ENCODE measurements at places on chromosomes 7 and 10. TPM values are rescaled to one million over a fixed set of nuclear protein-coding genes. Genes with fewer than 3 reads are reported as not detected.

GRCh38 chr7:91031757-91032156, 232.5 kb upstream of the FZD1 start:
- no peaks in the 10 kb centered on the region for H3K36me3 ChIP-seq
- H3K4me3 ChIP-seq, result no peak overlapping the region
- no peaks in the 10 kb centered on the region for H3K27me3 ChIP-seq
- no peaks in the 10 kb centered on the region for H3K4me1 ChIP-seq
- no peak for DNase-seq

DNA sequence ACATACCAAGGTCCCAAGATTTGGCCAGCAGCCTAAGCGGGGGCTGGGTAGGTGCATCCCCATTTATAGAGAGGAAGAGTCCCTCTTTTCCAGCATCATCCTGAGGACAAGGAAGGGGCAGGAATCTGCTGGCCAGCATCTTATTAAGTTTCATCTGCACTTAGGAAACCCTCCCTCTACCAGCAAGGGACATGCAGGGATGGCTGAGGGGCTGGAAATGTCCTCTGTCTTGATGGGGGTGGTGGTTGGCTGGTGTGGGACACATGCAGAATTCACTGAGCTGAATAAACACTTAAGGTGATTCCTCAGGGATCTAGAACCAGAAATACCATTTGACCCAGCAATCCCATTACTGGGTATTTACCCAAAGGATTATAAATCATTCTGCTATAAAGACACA, 42.1 kb downstream of the NOD1 start:
- no peak for DNase-seq
- H3K4me1 ChIP-seq, result no peaks in the 10 kb centered on the region
- no peak overlapping the region for H3K27ac ChIP-seq
- H3K27me3 ChIP-seq, result no peaks in the 10 kb centered on the region

DNA sequence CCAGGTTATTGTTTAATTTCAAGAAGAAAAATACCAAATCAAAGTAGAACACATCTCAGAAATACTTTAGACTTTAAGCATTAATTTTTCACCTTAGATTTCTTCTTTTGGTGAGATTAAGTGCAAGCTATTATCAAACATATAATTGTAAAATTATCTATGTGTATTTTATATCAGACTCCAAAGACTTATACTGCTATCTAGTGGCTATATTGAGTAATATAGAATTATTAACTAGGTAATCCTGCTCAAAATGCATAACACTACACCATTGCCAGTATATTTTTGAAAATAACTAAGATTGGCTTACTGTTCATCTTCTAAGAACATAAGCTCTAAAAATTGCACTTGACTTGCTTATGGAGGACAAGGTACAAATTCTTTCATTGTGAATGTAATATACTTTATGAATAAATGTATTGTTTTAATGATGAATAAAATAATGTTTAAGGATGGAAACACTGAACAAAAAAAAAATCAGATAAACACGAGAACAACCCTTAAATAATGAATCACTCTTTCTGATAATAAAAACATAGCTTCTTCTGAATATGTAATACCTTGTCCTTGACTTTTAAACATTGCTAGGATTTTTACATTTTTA, 86.7 kb upstream of the GNAI1 start:
- H3K27me3 ChIP-seq, result no peaks in the 10 kb centered on the region
- no peak overlapping the region for H3K27ac ChIP-seq
- H3K4me3 ChIP-seq, result no peak overlapping the region
- no peaks in the 10 kb centered on the region for H3K4me1 ChIP-seq
- DNase-seq, result no peak

GRCh38 chr10:121577568-121577967, 20.7 kb downstream of the FGFR2 start:
- no peak overlapping the region for H3K4me3 ChIP-seq
- no peak overlapping the region for H3K27ac ChIP-seq
- DNase-seq, result no peak
- no peaks in the 10 kb centered on the region for H3K4me1 ChIP-seq

GRCh38 chr7:139871820-139872219, 42.8 kb downstream of the TBXAS1 start:
- H3K36me3 ChIP-seq, result no peaks in the 10 kb centered on the region
- no peaks in the 10 kb centered on the region for H3K27me3 ChIP-seq
- no peak overlapping the region for H3K27ac ChIP-seq
- no peaks in the 10 kb centered on the region for H3K4me1 ChIP-seq
- no peak overlapping the region for H3K4me3 ChIP-seq

DNA sequence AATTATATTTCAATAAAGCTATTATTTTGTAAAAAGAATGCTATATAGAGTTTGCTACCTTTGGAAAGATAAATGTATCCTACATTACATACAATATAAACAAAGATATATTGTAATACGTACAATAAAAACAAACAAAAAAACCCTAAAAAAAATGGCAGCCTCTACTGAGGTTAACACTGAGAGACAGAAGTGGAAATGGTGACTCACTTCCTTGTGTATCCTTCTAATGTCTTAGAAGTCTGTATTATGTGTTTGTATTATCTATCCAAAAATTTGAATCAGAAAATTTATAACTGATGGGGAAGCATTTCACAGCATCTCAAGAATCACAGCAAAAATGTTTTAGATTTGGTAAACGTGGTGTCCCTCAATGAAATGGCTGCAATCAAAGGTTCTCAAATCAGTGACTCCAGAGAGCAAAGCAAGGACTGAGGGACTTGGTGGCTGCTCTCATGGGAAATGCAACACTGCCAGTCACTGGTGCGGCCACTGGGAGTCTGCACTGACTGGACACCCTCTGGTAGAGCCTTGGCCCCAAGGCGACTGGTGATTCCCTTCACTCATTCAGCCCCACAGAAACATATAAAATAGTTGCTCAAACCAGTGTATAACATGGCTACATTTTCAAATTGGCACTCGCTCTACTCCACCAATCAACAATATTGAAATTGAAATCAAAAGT, 53.8 kb downstream of the PANK1 start:
- no peak for DNase-seq
- no peak overlapping the region for H3K27ac ChIP-seq
- H3K36me3 ChIP-seq, result no peaks in the 10 kb centered on the region

DNA sequence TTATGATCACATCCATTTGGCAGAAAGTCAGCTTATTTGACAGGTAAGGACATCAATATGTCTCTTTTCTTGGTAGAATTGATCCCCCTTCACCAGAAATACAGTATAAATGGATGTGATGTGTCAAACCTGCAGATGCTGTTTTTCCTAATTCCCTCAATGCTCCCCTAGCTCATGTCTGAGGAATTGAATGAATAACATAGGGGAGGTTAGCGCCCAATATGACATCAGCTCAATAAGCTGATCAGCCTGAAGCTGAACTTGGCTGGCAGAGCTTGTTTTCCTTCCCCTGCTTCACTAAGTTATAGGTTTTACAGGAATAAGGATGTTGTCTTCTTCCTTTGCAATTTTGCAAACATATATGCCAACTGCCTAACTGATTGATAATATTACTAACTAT, 132.5 kb downstream of the REEP3 start:
- DNase-seq, result no peak
- no peak overlapping the region for H3K27ac ChIP-seq
- H3K4me3 ChIP-seq, result no peak overlapping the region
- no peaks in the 10 kb centered on the region for H3K4me1 ChIP-seq
- no peaks in the 10 kb centered on the region for H3K36me3 ChIP-seq

DNA sequence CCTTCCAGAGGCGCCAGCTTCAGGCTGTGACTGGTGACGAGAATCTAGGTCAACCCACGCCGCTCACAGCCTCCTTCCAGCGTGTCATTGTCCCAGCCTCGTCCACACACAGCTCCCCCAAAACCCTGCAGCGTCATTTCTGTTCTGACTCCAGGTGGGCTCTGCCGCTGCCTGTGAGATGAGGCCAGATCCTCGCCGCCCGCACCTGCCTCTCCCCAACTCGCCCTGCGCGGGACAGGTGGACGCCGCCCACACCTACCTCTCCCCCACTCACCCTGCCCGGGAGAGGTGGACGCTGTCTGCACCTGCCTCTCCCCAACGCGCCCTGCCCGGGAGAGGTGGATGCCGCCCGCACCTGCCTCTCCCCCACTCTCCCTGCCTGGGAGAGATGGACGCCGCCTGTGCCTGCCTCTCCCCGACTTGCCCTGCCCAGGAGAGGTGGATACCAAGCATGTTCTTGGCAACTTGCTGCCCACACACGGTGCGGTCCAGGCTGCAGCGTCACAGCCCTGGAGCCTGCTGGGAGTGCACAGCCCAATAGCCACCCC, 32.0 kb upstream of the CFAP46 start:
- no peaks in the 10 kb centered on the region for H3K36me3 ChIP-seq
- H3K27me3 ChIP-seq, result peaks cover 5% of the 10 kb centered on the region
- H3K27ac ChIP-seq, result no peak overlapping the region
- no peak overlapping the region for H3K4me3 ChIP-seq
- no peak for DNase-seq

DNA sequence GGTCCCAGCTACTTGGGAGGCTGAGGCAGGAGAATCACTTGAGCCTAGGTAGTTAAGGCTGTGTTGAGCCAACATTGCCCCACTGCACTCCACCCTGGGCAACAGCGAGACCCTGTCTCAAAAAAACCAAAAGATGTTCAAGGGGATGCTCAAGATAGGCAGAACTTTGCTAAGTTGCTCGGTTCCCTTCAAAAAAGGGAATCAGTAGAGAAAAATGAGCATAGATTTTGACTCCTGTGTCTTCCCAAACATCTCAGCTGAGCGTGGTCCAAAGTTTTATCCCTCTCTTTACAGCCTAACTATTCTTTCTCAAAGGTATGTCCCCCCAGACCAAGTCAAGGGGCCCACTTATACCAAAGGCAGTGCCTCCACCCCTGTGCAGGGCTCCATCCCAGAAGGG, 14.0 kb downstream of the AGFG2 start:
- no peak for DNase-seq
- peaks cover 49% of the 10 kb centered on the region for H3K36me3 ChIP-seq
- peaks cover 28% of the 10 kb centered on the region for H3K4me1 ChIP-seq
- H3K4me3 ChIP-seq, result no peak overlapping the region
- H3K27ac ChIP-seq, result no peak overlapping the region

DNA sequence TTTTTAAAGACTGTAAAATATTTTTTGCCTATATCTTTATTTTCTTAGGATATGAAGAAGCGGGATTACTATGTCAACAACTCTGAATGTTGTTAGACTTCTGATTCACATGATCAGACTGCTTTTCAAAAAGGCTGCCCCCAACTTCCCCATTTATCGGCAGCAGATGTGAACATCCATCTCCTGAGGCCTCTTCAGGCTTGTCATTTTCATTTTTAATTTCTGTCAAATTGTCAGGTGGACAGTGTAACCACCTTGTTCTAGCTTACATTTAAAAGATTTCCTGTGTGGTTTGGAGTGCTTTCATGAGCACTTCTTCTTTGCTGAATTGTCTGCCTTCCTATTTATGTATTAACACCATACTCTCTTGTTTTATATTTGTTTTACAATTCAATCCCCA, 78.8 kb upstream of the GSDME start:
- peaks cover 3% of the 10 kb centered on the region for H3K36me3 ChIP-seq
- no peak overlapping the region for H3K4me3 ChIP-seq
- peaks cover 25% of the 10 kb centered on the region for H3K4me1 ChIP-seq
- H3K27ac ChIP-seq, result no peak overlapping the region

DNA sequence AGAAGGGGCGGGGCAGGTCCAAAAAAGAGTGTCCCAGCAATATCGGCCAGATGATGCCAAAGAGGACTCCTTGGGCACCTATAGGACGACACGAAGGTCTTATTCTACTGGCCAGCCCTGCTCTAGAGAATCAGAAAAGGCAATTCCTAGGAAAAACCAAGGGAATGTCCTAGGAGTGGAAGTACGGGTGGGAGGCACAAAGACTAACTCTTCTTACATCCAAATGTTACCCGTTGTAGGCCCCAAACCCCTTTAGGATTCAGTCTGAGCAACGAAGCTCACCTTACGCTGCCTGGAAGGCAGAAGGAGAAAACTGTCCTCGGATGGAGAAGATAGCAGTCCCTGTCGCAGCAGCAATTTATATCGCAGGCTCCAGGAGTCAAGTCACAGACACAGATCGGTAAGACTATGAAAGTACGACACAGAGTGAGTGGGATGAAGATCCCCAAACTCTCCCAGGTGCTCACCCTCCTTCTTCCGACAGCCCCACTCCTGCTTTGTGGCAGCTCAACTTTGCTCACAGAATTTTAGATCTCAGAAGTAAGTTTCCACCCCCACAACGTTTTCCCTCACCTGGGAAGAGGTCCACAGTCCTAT, 558 bp downstream of the TCTN3 start:
- no peaks in the 10 kb centered on the region for H3K27me3 ChIP-seq
- DNase-seq, result no peak
- peaks cover 3% of the 10 kb centered on the region for H3K36me3 ChIP-seq
- peak overlapping the region; percentile 73 for H3K4me3 ChIP-seq

GRCh38 chr10:88245974-88246511, 337.1 kb downstream of the RNLS start:
- DNase-seq, result no peak
- peaks cover 5% of the 10 kb centered on the region for H3K4me1 ChIP-seq
- H3K27me3 ChIP-seq, result no peaks in the 10 kb centered on the region

GRCh38 chr10:128694851-128695725, 568.9 kb upstream of the MKI67 start:
- no peak overlapping the region for H3K27ac ChIP-seq
- no peaks in the 10 kb centered on the region for H3K36me3 ChIP-seq
- H3K4me3 ChIP-seq, result no peak overlapping the region
- no peaks in the 10 kb centered on the region for H3K4me1 ChIP-seq
- DNase-seq, result no peak

- no peaks in the 10 kb centered on the region for H3K27me3 ChIP-seq
- H3K27ac ChIP-seq, result no peak overlapping the region
- H3K36me3 ChIP-seq, result no peaks in the 10 kb centered on the region
These were observed 1.3 kb upstream of the DMBT1 start for GRCh38 chr10:122559228-122559627.

DNA sequence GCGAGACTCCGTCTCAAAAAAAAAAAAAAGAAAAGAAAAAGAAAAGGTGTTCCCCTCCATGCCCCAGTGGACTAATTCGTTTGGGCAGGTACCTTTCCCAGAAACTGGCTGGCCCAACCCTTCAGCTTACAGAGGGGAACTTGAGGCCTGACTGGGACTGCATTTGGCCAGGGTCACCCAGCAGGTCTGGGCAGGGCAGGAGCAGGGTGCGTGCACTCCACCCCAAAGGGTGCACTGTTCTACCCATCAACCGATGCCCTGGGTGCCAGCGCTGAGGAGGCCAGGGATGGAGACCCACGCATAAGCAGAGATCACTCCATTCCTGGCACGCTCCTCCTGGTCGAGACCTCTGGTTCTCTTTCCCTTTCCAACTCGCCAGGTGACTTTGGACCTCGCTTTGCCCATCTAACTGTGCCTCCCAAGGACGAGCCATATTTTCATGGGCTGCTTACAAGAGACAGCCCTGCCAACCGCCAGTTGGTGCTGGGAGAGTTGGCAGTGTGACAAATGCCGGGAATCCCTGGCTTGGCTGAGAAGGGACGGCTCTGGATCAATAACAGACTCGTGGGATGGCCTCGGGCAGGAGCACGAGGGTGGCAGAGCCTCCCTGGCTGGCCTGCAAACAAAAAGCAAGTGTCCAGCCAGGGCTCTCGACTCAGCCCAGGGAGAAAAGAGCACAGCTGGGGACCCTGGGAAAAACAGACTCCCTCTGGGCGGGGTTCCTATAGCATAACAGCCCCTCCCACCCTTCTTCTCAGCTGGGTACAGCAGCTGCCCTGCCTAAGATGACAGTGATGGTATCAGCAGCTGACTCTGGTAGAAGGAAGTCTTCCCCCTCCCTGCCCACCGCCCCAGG, 7.9 kb downstream of the HSPB1 start:
- no peaks in the 10 kb centered on the region for H3K27me3 ChIP-seq
- no peak overlapping the region for H3K4me3 ChIP-seq
- no peaks in the 10 kb centered on the region for H3K36me3 ChIP-seq
- no peak for DNase-seq
- peaks cover 5% of the 10 kb centered on the region for H3K4me1 ChIP-seq
- no peak overlapping the region for H3K27ac ChIP-seq

TAS2R39 gene
- total RNA-seq, result not detected

TMEM176A gene
- 1.1 TPM for total RNA-seq

GLI3 gene
- not detected for total RNA-seq

GDF10 gene
- total RNA-seq, result 0.81 TPM

AKR1C1 gene
- 1.7 TPM for total RNA-seq

CDH23 gene
- 5.2 TPM for total RNA-seq
